ENCODE measurements at places on chromosomes 5 and 9. TPM values are rescaled to one million over a fixed set of nuclear protein-coding genes. Genes with fewer than 3 reads are reported as not detected.

- no peak for DNase-seq
Observed at GRCh38 chr5:108079753-108080152, 302.1 kb downstream of the FBXL17 start.

DNA sequence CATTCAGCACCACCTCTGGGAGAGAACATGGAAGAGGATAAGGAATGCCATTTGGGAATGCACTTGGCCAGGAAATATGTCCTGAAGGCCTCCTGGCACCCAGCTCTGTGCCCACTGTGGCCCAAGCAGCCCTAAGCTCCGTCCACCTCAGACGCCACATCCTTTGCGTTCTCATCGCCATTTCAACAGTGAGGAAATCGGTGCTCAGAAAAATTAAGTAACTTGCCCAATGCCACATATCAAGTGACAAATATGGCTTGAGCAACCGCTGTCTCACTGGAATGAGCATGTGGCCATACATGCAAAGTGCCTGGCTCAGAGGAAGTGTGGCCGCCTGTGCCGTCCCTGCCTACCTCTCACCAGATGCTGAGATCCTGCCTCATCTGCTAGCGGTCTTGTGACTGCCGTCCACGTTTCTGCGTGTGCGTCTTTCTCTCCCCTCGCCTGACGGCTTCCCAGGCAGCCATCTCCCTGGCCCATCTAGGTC, 984 bp upstream of the DOK3 start:
- no peak for DNase-seq

GRCh38 chr9:21796768-21797167, 5.7 kb upstream of the MTAP start:
- DNase-seq: no peak

DNA sequence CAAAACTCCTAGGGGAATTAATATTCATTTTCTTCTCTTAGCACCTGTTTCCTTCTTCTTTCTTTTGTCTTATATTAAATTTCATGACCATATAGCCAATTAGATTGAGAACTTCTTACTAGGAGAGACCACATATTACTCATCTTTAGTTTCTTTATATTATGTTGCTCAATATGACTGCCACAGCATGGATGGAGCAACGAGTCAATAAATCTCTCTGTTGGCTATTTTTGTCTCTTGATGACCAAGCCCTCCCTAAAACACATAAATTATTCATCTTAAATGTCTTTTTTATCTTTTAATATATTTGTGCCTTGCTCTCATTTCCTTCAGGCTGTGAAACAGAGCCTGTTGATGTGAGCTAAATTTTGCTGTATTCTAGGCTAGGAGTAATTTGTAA, 123.0 kb downstream of the ADAMTSL1 start:
- no peak for DNase-seq

DNA sequence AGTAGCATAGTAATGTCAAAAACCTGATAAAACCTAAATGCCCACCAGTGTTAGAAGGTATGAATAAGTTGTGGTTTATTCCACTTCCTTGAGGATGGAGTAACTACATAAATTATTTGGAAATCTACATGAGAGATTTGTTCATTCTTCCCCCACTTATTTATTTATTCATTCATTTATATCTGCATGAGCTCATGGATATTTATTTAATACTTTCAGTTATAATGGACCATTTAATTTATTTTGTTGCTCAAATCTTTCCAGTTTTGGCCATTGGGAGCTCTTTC, 223.8 kb upstream of the S1PR3 start:
- no peak for DNase-seq

- no peak for DNase-seq
Observed at GRCh38 chr5:141349917-141350619, at the start of gene PCDHGB1. PCDHGB1 (plus strand) TSS chr5:141350099; CDS start chr5:141350261, 162 bp downstream.

GRCh38 chr5:16067415-16067814, 112.2 kb downstream of the MARCHF11 start:
- DNase-seq: no peak

- DNase-seq: no peak
Observed at GRCh38 chr9:92974761-92975755, 27.7 kb downstream of the FGD3 start.

- DNase-seq: no peak
Observed at GRCh38 chr5:109335114-109335513, 74.7 kb downstream of the PJA2 start.

- DNase-seq: no peak
Observed at GRCh38 chr9:88501086-88501485, 33.9 kb upstream of the NXNL2 start.

- no peak for DNase-seq
Observed at GRCh38 chr5:43613370-43613769, 10.4 kb downstream of the NNT start.

- no peak for DNase-seq
Observed at GRCh38 chr5:151670953-151671636, 15.6 kb downstream of the SPARC start.

- DNase-seq: no peak
Observed at GRCh38 chr5:32753765-32754164, 42.6 kb downstream of the NPR3 start.

DNA sequence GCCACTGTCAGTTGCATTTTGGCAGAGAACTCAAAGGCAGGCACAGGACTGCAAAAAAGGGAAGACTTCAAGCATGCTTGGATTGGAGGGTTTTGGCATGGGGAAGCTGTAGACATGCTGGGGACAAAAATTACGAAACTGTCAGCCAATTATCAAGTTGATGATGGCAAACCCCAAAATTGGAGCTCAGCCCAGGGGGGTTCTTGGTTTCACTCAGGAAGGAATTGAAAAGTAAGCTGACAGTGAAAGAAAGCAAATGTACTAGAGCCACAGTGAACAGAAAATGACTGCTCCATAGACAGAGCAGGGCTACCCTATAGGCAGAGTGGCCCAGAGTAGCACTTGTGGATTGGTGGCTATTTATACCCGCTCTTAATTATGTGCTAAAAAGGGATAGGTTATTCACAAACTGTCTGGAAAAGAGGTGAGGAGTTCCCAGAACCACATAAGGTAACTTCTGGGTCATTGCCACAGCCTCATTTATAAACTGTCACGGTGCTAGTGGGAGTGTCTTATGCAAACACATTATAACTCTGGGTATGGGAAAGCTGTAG, 14.6 kb upstream of the CFAP95 start:
- no peak for DNase-seq

- DNase-seq: no peak
Observed at GRCh38 chr5:17154211-17154996, 63.0 kb upstream of the BASP1 start.

- DNase-seq: no peak
Observed at GRCh38 chr9:79213417-79214125, 358.2 kb upstream of the TLE4 start.

- DNase-seq: no peak
Observed at GRCh38 chr5:61931236-61931635, 374.8 kb upstream of the KIF2A start.

- no peak for DNase-seq
Observed at GRCh38 chr5:66542711-66543110, 53.5 kb upstream of the MAST4 start.

DNA sequence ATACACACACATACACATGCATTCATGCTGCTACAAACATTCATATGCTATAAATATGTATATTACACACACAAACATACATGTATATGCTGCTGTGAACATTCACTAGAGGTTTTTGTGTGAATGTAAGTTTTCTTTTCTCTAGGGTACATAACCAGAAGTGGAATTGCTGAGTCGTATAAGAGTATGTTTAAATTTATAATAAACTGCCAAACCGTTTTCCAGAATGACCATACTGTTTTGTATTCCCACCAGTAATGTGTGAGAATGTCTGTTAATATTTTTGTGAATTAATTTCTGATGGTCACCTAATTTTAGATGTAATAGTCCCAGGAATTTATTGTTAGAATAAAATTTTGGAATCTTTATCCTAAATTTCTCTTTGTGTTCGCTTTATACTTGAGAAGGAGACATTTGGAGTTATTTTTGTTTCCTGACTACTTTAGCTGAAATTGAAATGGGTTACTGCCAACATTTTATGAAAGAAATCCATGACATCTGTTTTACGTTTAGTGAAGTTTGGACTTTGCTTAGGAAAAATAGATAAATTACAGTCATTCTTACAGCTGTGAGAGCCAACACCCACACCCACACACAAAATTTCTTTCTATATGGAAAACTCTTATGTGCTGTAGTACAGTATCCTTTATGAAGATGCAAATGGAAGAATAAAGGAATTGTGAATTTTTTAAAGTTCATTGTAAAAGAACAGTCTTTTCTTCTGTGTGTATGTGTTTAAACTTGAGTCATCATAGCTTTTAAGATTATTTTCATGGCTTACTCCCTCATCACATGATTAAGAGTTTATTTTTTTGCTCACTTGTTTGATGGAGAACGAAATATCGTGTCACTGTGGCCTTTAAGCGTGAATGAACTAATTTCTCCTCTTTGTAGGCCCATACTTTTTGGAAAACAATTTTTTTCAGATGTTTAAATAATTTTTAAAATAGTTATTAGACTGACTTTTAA, 24.3 kb downstream of the CENPP start:
- no peak for DNase-seq

DNA sequence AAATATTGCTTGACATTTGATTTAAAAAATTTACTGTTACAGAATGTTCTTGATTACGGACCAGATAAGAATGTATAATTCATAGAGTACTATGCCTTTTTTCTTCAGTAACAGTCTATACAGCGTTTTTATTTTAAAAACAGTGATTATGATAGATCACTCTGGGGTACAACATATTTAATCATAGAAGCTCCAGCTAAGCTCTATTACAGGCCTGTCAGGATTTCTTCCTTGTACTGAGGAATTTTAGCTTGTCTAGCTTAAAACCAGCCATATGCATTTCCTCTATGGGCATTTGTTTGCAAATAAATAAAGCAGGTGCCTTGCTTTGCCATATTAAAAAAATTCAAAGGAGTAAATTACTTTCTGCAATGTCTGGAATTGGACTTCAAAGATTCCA, 423.8 kb downstream of the BNC2 start:
- DNase-seq: no peak

GRCh38 chr9:36392489-36392888, 7.6 kb downstream of the RNF38 start:
- DNase-seq: no peak

DNA sequence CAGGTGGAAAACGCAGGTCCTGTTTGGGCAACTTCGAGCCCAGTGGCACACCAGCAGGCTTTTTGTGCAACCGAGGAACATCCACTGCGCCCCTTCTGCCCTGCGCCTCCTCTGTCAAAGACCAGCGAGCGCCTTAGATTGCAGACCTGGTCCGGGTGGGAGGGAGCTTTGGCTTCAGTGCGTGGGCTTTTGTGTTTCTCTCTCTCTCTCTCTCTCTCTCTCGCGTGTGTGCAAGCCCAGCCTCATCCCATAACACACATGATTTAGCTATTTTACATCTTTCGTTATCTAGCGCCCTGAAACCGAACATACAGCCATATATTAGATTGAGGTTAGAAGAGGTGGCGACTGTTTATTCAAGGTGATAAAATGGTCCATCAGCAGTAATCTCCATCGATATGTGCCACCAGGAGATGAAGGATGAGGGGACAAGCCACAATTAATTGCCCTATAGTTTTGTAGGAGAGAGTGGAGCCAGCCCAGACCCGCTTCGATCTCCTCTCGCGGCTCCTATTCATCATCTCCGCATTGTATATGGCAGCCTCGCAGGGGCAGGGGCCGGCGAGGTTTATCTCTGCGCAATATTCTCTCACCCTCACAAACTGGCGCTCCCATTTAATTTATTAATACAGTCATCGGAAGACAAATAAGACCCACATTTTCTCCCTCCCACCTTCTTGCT, 5.3 kb downstream of the PRDM6 start:
- no peak for DNase-seq

DNA sequence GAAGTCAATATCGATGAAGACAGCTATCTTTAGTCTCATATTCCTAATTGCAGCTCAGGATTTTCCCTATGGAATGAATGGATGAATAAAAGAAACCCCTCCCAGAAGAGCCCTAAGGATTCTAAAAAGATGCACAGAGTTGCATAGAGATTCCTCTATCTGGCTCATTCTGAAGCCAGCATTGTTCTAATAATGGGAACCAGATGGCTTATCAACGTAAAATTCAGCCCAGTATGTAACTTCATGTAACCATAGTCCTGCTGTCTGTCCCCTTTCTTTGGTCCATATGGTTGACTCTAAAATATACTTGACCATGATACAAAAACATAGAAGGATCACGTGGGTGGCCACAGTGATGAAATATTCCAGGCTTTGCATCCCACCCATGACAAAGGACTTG, 508.6 kb downstream of the RASEF start:
- no peak for DNase-seq

DNA sequence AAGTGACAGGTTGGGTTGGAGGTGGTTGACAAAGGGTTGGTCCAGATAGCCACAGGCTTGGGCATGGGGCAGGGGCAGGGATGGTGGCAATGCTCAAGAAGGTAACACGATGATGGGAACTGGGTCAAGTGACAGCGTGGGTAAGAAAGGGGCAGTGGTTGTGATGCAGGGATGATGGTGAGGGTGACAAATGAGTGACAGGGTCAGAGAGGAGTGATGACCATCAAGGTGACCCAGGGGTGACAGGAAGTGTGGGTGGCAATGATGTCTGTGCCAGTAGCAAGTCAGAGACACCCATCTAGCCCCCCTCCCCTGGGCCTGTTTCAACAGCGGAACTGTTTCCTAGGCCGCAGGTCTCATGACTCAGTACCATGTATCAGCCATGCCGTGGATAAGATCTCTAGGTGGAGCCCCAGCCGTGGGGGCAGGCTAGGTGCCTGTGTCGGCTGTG, 20.5 kb downstream of the AQP3 start:
- DNase-seq: no peak

DNA sequence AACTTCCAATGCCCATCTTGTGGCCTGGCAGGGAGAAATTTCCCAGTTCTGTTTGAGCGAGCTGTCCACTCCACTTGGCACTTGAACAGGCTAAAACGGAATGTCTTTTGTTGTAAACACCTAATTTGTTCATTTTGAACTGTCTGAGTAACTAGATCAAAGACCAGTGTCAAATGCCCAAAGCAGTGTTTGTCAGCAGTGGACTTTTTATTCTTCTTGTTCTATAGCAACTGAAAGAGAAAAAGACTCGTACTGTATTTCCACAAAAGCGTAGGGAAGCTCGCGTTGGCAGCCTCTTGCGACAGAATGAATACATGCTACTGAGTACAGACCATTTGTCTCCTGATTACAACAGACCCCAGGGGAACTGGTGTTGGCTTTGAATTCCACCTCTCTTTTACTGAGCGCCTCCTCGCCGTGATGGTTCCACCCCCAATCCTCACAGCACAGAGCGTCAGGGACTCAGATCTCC, 601.8 kb upstream of the ZNF608 start:
- DNase-seq: no peak

Gene C1QTNF2
- total RNA-seq: not detected

Gene EDIL3
- not detected for total RNA-seq

Gene COL23A1
- total RNA-seq: 0.17 TPM

Gene HMMR
- 44.3 TPM for total RNA-seq

Gene KIF12
- total RNA-seq: not detected

Gene TLX3
- not detected for total RNA-seq

Gene ANKRD31
- 0.22 TPM for total RNA-seq

Gene STPG3
- total RNA-seq: not detected

Gene EIF4E1B
- not detected for total RNA-seq

Gene COL5A1
- not detected for total RNA-seq

Gene SPRY4
- 2.5 TPM for total RNA-seq

Gene ALDH1B1
- 25.6 TPM for total RNA-seq

Gene SLC4A9
- not detected for total RNA-seq

Gene KCNIP1
- total RNA-seq: not detected

Gene LEAP2
- total RNA-seq: 5.6 TPM

Gene FGF1
- not detected for total RNA-seq

Gene SLC25A2
- 2.2 TPM for total RNA-seq

Gene TXN
- 229 TPM for total RNA-seq

Gene PCDHGA7
- 0.25 TPM for total RNA-seq
